Activated CD4-positive, alpha-beta T cell treated with anti-CD3 and anti-CD28 coated beads, Interleukin-2, amount 50 U/mL, for 24 hours (primary cell): ENCODE measurements at places on chromosomes 4 and X.

DNA sequence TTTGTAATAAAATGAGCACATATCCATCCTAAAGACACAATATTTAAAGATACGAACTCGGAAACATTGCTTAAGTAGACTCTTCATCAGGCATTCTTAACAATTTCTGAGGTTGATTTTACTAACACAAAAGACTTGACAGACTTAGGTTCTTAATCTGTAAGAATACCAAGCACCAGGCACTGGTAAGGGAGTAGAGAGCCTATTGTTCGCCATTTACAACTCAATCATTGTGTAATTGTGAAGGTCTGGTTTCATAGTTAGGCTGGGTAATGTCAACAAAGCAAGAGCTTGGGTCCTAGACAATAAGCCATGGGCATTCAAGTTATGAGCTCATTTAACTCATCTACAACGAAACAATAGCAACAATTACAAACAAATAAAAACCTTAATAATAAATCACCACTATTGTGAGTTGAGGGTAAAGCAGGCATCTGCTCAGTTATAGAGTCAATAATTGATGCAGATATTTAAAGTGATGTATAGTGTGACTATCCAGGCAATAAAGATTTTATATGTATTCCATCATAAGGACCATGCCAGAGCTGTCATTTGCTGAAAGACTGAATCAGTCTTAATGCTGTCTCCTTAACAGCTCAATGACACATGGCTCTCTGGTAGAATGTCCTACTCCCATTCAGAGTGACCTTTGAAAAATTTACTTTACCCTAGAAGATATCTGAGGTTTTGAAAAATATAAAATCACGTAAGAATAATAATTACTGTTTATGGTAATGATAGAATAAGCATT, 664.0 kb upstream of the PCDH7 start:
- no peak for DNase-seq

- DNase-seq, result peak; percentile 20
These were observed 63.9 kb downstream of the TRAPPC11 start for GRCh38 chr4:183722731-183723560.

- no peak for DNase-seq
These were observed 48.3 kb downstream of the FUNDC1 start for GRCh38 chrX:44494357-44494756.

DNA sequence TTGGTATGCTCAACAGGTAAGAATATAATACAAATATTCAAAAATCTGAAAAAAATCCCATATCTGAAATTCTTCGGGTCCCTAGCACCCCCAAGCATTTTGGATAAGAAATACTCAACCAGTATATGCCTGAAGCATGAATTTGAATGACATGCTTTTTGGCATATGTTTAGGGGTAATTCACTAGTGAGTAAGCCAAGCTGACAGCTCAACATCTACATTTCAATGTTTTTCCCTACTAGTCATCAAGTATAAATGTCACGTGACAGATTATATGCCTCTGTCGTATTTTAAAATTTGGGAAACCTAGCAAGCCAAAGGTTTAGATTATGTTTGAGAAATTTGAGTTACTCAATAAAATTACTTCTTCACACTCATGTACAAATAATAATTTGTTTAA, 125.1 kb downstream of the FGF16 start:
- no peak for DNase-seq

GRCh38 chr4:172802032-172802431, 366.6 kb upstream of the GALNT7 start:
- DNase-seq, result no peak

GRCh38 chrX:111483881-111484280, 27.6 kb upstream of the SERTM2 start:
- no peak for DNase-seq

DNA sequence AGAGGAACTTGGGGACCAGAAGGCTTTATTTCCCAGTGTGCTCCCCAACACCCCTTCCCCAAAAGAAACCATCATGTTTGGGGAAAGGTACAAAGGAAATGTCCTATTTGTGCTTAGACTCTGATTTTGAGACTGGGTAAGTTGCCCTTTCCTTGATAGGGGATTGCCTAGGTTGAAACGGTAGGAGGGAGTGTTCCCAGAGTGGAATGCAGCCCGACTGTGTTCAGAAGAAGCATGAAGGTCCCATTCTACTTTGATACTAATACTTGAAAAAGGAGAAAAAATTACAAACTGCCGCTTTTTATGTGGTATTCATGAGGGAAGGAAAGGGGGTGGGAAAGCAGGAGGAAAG, 32.4 kb upstream of the TMEM131L start:
- no peak for DNase-seq

GRCh38 chr4:183395395-183395794, 49.0 kb upstream of the CDKN2AIP start:
- DNase-seq, result no peak

DNA sequence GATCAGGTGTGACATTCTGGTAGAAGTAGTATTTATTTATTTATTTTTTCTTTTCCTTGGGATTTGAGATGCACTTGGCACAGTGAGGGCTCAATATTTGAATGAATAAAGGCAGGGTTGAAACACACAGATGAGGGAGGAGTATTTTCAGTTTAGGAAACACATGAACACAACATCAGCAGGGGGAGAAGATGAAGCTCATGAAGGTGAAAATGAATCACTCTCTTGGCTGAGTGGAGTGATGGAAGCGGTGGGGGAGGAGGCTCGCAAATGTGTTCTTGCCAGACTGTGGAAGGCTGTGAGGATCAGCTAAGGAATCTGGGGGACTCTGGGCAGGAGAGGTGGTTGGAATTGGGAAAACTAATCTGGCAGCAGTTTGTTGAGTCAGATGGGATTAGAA, 55.3 kb downstream of the ARHGAP10 start:
- DNase-seq, result no peak

- DNase-seq, result no peak
These were observed 417.3 kb downstream of the SPRY1 start for GRCh38 chr4:123813901-123814300.

- DNase-seq, result no peak
These were observed 207.0 kb downstream of the ARHGAP24 start for GRCh38 chr4:85681921-85682320.

GRCh38 chr4:7761720-7762119, 177.9 kb downstream of the AFAP1 start:
- peak; percentile 50 for DNase-seq

DNA sequence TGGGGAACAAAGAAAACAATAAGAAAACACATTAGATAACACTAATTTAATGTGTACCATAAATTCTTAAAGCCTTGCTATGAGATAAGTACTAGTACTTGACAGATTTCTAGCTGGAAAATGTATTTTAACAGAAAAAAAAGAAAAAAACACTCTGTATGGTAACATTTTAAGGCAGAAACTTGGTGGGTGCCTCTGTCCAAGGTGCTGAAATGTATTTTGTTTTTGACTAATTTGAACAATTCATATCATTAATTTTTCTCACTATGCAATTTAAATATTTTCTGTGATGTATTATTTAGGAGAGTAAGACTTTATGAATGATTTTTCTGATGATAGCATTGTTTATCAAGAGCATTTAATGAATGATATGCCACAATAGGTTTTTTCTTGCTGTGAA, 107.5 kb downstream of the GABRG1 start:
- no peak for DNase-seq

- no peak for DNase-seq
These were observed 138.4 kb upstream of the ETNPPL start for GRCh38 chr4:108901291-108901690.

- no peak for DNase-seq
These were observed 92.9 kb downstream of the TNIP2 start for GRCh38 chr4:2663275-2663674.

GRCh38 chrX:153454901-153455550, 9.2 kb upstream of the TREX2 start:
- no peak for DNase-seq

DNA sequence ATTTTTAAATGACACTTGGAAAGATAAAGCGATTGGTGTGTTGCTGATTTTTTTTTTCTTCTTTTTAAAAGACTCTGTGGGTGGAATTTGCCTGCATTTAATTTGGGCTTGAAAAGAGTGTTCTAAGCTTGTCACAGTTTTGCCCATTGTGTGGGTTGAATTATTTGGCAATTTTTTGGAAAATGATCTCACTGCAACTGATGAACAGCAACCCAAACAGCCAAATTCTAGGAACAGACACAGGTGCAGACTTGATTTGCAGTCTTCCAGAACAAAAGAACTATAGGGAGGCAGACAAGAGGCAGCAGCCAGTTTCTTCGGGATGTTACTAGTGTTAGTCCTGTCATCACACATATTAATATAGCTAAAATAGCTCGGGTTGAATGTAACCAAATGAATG, 40.5 kb downstream of the CASP6 start:
- no peak for DNase-seq

DNA sequence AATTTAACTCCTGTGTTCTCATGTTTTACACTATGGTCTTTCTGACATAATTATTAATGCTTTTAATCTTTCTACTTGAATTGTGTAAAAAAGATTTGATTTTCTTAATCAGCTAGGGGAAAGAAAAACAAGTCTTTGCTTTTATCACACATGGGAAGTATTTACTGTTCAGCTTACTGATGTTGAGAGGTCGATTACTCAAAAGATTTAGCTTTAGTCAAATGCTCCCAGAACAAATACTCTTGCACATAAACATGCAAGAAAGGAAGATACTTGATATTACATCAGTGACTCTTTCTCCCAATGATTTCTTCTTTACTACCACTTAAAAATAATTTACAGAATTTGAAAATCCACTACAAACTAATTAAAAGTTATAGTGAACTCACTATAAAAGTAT, 198.3 kb upstream of the FAT4 start:
- DNase-seq, result no peak

- no peak for DNase-seq
These were observed 79.6 kb upstream of the C1QTNF7 start for GRCh38 chr4:15348236-15348635.

DNA sequence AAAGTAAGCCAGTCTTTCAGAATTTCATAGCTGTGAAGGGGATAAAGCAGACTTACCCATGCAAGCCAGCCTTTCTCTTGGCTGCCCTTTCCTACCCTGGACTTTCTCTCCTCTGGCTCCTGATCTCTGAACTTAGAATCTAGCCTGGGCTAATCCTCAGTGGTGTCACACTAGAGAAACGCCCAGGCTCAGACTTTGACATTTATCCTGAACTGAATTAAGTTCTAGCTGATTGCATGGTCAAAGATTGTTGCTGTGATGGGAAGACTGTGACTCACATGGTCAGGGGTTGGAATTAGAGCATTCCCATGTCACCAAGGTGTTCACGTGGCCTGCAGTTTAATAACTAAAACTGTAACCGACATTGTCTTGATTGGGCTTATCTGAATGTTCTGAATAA, 469.5 kb upstream of the FAT1 start:
- DNase-seq, result no peak

GRCh38 chr4:1960170-1960825, 48.5 kb downstream of the NELFA start:
- no peak for DNase-seq

DNA sequence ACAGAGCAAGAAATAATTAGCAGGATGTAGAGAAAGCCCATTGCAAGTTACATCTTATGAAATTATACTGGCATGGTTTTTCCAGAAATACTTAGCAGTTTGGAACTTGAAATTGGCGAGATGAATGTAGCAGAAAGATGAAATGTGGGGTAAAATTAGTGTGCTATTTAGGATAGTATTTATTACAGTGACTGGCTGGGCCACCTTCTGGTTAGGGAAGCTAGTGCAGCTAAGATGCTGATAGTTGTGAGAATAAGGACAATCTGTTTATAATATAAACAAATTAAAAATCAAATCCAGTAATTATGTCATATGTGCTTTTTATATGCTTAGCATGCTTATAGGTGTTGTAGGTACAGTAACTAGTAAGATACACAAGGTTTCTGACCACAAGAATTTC, 74.8 kb downstream of the IL15 start:
- DNase-seq, result no peak

- DNase-seq, result no peak
These were observed 434.7 kb downstream of the PACRGL start for GRCh38 chr4:21134994-21135393.

GRCh38 chr4:19239565-19239964, 1012.1 kb upstream of the SLIT2 start:
- DNase-seq, result no peak

DNA sequence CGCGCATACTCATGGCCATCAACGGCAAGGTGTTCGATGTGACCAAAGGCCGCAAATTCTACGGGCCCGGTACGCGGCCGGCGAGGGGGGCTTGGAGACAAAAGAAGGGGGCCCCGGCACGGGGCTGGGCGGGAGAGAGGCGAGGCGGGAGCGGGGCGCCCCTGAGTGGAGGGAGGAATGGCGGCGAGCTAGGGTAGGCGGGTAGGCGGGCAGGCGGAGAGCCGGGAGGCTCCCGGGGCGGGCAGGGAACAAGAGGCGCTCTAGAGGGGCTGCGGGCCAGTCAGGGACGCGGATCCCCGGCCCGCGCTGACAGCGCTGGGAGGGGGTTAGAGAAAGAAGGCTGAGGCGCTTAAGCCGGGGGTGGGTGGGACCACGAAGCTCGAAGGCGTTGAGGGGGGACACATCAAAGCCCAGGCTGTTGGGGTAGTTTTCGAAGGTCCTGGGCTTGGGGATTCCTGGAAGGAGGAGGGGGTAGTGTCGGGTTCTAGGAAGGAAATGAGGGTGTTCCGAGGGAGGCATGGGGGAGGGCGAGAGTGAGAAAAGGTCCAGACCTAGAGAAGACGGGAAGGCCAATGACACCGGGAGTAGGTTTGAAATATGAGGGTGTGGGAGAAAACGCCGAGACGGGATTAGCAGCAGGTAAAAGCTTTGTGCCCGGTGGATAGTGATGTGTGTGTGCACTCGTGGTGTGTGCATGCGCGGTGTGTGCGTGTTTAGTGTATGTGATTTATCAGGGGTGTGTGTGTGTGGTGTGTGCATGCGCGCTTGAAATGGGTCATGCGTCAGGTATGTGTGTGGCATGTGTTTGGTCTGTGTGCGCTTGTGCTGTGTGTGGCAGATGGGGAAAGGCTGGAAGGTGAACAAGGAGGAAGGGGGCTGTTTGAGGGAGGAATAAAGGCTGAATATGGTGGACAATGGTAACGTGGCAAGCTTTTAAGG, 807 bp downstream of the PGRMC1 start:
- DNase-seq, result peak; percentile 6

DNA sequence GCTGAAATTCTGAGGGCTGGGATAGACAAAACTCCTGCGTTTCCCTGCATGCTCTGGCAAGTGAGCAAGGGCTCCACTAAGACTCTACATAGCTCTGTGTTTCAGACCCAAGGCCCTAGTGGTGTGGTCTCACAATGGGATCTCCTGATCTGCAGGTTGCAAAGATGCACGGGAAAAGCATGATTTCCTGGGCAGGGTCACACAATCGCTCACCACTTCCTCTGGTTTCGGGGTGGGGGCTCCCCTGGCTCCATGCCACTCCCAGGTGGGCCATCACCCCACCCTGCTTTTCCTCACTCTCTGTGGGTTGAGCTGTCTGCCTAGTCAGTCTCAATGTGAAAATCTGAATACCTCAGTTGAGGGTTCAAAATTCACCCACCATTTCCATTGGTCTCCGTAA, 111.5 kb downstream of the KLF8 start:
- DNase-seq, result no peak

GRCh38 chr4:39037491-39037825, 5.2 kb upstream of the TMEM156 start:
- DNase-seq, result no peak

- DNase-seq, result no peak
These were observed 38.4 kb upstream of the PDLIM3 start for GRCh38 chr4:185573651-185574199.

- no peak for DNase-seq
These were observed 29.0 kb downstream of the RTL5 start for GRCh38 chrX:72102760-72103159.

- no peak for DNase-seq
These were observed 1.2 kb downstream of the TRIML2 start for GRCh38 chr4:188107931-188108843.
